Stimulated activated CD4-positive, alpha-beta T cell treated with anti-CD3 and anti-CD28 coated beads, Interleukin-15, amount 100 ng/mL, for 1 hour (primary cell): ENCODE measurements at places on chromosomes 11 and 22.

- DNase-seq, result no peak
Measured at GRCh38 chr11:102806296-102806695, 8.3 kb upstream of the MMP1 start.

DNA sequence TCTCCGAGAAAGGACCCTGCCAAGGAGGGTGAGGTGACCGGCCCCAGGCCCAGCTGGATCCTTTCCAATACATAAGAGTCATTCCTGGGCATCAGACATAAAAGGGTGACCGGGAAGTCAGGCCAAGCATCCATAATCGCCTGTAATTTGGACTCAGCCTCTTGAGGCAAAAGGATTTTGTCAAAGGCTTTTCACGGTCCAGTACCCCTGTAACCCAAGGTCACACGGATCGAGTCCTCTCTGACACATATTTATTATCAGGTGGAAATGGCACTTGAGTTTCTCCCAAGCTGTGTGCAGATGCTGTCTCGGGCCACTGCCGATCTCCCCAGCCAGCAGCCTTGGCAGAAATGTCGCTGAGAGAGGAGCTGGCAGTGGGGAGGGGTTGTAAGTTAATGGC is 556.5 kb downstream of the MN1 start:
- no peak for DNase-seq

DNA sequence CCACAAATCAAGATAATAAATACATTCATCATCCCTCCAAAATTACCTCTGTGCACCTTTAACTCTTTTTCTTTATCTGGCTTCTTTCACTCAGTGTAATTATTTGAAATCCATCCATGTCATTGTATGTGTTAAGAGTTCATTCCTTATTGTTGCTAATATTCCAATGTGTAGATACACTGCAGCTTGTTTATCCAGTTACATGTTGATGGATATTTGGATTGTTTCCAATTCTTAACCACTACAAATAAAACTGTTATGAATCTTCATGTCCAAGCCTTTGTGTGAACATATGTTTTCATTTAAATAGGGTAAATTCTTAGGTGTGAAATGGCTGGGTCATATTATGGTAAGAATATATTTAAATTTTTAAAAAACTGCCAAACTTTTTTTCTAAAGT is 323.3 kb upstream of the NCAM1 start:
- no peak for DNase-seq

DNA sequence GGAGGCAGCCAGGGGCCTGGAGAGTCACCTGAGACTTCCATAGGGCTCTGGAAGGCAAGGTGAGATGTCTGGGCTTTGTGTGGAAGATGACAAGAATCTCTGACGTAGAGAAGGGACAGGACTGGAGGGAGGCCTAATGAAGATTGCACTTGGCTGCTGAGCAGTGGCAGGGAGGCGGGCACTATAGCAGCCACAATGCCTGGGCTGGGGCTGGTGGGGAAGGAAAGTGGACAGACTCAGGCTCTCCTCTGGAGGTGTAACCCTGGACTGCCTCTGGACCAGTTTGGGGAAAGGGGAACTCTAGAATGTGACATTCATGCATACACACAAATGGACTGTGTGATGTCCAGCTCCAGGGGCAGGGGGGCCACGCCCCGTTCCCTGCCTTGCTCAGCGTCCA is 34.3 kb upstream of the CYP2D6 start:
- DNase-seq, result no peak

- DNase-seq, result no peak
Measured at GRCh38 chr11:125164422-125165110, at the start of gene PKNOX2. PKNOX2 (plus strand) TSS chr11:125164751; CDS start chr11:125351306, 186,555 bp downstream.

- no peak for DNase-seq
Measured at GRCh38 chr11:33532720-33533385, 167.8 kb downstream of the C11orf91 start.

- no peak for DNase-seq
Measured at GRCh38 chr11:69788956-69789355, 13.8 kb upstream of the FGF4 start.

DNA sequence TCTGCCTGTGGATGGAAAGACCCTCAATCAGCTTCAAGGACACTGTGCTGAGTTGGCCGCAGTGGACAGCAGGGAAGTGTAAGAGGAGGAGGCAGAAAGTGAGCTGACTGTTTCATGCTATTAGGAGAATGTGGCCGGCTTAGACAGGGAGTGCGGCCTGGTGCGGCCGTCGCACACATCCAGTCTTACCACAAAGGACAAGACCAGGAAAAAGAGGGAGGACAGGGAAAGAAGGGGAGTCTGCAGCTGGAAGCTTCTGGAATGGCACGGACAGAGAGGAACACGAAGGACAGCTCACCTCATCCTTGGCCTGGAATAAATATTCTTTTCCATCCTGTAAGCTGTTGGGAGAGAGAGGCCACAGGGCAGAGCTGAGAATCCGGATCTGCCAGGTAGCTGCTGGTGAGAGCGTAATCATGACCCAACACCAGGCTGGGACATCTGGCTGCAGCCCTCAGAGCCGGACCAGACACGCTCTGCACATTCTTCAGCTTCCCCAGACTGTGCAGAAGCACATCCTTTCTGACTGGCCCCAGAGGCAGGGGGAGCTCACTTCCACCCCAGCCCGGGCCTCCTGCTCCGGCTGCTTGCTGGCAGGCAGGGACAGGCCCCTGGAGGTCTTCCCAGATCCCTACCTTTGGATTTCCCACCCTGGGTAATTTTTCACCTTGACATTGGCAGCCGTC is 8.6 kb upstream of the RBM4B start:
- no peak for DNase-seq

DNA sequence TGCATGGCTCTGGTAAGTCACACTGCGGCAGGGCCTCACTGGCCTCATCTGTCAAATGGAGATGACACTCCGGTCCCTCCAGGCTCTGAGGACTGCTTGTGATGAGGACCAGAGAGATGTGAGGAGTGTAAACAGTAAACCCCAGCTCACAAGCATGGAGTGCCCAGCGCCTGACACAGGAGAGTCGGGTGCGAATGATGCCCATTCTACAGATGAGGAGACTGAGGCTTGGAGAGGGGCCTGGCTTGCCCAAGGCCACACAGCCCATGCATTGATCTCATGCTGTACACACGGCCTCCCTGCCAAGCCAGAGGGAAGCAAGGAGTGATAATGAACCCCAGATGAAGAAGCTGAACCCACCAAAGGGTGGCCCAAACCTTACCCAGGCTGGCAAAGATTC is 37.2 kb downstream of the ELFN2 start:
- no peak for DNase-seq

GRCh38 chr11:27456140-27456794 is 16.3 kb downstream of the LGR4 start:
- DNase-seq, result no peak

DNA sequence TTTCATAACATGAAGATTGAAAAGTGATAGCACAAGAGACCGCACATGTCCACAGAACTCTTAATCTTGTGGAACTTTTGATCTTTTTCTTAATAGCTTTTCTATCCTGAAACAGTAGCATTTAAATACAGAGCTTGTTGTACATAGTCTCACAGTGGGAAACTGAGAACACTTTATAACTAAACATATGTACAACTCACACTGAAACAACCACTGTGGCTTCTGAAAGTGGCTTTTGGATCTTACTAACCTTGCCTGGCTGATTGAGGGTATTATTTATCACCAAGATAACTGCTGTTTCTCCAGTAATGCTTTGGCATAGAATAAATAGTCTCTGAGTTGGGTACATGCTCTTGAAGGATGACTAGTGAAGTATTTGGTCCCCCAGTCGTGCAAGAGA is 10.2 kb downstream of the BARX2 start:
- DNase-seq, result no peak

GRCh38 chr11:19306179-19306944 is 65.6 kb upstream of the E2F8 start:
- no peak for DNase-seq

- DNase-seq, result no peak
Measured at GRCh38 chr11:64924910-64925284, 408 bp downstream of the PPP2R5B start.

GRCh38 chr11:73950869-73951710 is at the start of gene DNAJB13:
DNAJB13 (plus strand) TSS chr11:73951026; CDS start chr11:73951070, 44 bp downstream.
- no peak for DNase-seq

DNA sequence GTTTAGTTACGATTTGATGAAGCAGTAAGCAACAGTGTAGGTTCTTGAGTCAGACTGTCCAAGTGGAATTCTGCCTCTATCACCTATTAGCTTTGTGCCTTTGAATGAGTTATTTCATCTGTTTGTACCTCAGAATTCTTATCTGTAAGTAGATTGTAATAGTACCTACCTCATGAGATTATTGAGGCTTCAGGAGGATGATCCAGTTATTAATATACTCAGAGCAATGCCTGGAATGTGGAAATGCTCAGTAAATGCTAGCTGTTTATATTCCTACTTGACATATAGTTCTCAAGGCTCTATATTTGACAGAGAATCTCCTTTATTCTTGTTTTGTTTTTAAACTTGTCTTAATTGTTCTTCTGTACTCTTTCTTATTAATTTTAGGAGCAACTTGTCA is 70.1 kb downstream of the SFI1 start:
- no peak for DNase-seq

GRCh38 chr11:66001942-66002647 is at the start of the genes BANF1 and EIF1AD:
BANF1 (plus strand) TSS chr11:66002503; CDS start chr11:66003251, 748 bp downstream.
EIF1AD (minus strand) TSS chr11:66002157; CDS start chr11:66000389, 1,768 bp downstream.
- peak; percentile 78 for DNase-seq

DNA sequence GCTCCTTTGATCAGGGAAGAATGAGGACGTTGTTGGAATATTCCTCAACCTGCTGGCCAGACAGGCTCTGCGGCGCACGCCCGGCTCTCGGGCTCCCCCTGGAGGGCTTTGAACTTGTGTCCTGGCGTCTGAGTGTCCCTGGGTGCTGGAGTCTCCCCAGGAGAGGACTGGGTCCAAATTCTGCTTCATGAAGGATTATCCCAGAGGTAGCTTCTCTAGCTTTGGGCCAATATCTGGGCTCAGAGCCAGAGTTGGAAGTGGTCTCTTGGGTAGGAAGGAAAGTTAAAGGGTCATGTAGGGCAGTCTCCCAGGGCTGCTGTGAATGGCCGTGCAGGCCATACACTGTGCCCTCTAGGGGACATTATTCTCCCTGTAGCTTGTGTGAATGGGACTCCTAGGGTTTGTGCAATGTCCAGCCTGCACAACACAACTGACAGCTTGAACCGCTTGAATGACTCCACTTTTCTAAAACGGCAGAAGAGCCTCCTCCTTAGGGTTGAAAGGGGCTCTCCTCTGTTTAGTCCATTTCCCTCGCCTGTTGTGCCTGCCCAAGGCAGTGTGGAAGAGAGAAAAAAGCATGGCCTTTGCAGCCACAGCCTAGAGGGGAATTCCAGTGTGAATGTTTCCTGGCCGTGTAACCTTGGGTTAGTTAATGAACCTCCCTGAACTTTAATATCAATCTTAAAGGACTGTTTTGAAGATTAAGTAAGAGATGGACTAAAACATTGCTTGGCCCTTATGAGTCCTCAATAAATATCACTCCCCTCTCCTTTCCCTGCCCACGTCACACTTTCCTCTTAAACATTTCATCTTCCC is 111.2 kb upstream of the THY1 start:
- no peak for DNase-seq

DNA sequence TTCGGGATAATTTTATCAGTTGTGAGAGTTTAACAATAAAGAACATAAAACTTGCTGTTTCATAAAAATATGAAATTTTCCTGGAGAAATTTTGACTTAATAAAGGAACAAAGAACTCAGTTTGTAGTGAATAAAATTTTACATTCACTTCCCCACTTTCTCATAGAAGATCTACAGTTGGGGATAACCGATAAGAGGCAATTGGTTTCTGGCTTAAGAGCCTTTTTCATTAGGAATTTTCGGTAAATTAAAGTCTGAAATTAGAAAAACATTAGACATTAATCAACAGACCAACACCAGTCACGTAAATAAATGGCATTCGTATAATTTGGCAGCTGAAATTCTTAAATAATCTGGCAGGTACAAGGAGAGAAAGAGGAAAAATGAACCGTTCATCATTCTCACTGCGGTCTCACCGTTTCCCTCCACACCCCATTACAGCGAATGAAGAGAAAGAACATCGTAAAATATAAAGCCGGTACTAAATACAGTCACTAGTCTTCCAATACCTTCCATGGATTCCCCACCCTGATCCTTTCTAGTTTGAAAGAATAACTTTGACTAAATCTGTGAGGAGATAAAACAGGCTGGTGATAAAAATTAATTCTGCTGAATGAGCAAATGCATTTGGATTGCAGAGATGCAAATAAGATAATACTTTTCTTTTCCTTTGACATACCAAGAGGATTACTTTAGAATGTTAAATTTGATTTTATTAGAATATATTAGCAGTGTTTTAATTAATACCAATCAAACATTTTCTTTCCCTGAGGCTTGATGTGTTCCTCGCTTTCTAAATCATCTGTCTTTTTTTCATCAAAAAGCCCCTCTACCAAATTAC is 19.5 kb downstream of the BLID start:
- DNase-seq, result no peak

DNA sequence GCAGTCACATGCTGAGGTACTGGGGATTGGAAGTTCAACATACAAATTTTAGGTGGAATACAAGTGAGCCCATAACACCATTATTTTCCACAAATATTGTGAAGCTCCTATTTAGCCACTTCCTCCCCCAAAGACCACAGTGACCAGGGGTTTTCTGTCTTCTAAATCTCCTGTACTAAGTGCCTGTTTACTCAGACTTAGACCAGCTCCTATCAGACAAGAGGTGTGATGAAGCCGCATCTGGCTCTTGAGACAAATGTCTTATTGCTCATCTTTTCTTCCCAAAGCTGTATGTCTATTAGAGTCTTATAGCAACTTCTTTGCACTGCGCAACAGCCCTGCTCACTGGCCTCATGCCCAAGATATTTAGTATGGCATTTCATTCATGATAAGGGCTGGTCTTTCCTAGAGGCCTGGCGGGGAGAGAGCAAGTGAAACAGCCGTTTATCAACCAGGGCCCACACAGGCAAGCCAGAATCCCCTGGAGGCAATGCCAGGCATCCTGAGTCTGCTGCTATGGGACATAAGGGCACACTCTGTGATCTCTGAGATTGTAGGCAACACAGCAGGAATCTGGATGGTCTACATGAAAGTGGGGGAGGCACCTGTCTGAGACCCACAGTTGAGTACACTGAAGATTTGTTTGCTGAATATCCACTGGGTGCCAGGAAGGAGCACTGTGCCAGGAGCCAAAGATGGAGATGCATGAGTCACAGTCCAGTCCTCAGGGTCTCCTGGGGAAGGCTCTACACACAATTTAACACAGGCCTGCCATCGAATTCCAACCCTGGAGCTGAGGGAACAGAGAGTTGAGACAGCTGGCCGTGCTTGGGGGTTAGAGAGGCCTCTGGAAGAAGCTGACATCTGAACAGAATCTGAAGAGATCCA is 78.5 kb upstream of the NCAM1 start:
- DNase-seq, result no peak

DNA sequence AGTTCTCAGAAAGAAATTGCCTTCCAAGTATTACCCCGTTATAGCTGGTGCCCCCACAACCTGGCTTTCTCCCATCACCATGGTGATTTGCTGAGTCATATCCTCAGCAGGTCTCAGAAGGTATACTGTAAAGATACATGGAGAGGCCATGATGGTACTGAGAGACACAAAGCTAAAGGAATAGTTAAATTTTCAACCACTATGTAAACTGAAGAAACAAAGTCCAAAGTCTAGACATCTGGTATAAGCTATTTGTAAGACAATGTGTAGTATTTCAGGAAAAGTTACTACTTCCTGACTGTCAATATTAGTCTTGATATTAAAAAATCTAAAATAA is 377.1 kb downstream of the DCDC1 start:
- DNase-seq, result no peak

GRCh38 chr11:112229746-112230433 is 3.7 kb downstream of the PTS start:
- no peak for DNase-seq

GRCh38 chr11:118792570-118793124 is 1.7 kb upstream of the DDX6 start:
- DNase-seq, result peak; percentile 20
